NB4 (cell line): ENCODE measurements at places on chromosomes 7 and 10.
A peak's percentile ranks its signal among the peaks of the same experiment; 100 is the strongest.

GRCh38 chr7:150382844-150383225, 3.7 kb downstream of the ZNF775 start:
- DNase-seq, result no peak

- no peak for DNase-seq
Observed at GRCh38 chr7:73831834-73832651, 1.2 kb downstream of the CLDN4 start.

GRCh38 chr10:94066411-94066810, 72.7 kb downstream of the PLCE1 start:
- DNase-seq, result peak; percentile 53

DNA sequence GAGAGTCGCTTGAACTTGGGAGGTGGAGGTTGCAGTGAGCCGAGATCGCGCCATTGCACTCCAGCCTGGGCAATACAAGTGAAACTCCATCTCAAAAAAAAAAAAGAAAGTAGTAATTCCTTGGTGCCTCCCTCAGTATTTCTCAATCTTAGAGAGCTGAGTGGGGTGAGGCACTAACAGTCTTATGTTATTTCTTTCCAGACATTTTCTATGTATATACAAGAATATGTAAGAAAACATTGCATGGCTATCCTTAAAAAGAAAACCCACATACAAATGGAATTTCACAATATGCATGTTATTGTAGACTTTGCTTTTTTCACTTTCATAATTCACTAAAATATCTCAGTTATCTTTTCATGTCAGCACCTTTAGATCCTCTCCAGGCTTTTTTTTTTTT, 13.6 kb upstream of the SLF2 start:
- DNase-seq, result no peak

GRCh38 chr7:106462365-106462859, 177.6 kb upstream of the NAMPT start:
- peak; percentile 65 for DNase-seq

DNA sequence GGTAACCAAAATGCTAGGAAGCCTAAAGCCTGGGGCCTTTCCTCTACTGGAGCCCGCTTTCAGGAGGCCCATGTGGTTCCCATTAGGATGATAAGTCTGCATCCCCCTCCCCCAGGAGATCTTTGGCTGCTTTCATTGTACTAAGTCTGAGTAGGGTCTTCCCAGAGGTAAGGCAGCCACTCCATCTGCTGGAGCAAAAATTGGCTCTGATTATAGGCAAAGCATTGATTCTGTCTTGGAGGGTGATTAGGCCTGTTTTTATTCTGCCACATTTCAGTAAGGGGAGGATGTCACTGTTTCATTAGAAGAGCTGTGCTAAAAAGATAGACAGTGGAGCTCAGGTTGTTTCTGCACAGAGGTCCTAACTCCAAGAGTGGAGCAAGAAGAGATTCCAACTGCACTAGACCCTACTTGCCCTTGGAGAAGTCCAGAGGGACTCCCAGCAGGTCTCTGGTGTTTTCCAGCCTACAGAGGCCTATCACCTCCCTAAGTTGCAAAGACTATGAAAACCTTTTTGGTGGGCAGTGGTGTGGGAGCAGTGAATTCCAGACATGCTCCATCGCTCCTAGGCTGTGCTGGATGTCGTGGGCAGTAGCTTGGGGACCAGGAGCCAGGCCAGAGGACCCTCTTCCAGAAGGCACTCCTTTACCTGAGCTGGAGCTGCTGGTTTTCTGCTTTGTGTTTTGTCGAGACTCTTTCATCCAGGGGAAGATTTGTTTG, 7.1 kb upstream of the HOXA2 start:
- DNase-seq, result no peak

GRCh38 chr10:90289037-90289436, 568.8 kb downstream of the HTR7 start:
- DNase-seq, result no peak

DNA sequence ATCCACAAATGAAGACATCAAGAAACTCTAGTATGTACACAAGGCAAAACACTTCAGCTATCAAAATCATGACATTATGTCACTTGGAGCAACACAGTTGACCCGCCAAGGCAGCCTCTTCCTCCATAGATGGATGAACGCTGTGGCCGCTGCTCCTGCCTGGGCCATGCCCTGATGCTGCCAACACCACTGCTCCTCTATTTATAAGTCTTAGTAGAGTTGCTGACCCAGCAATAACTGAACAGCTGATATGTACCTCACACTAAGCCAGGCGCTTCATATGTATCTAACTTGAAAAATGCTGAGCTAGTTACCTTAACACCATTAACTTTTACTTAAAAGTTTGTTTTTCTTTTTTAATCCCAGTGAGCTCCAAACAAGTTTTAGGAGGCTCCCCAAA, 131.9 kb downstream of the LYZL1 start:
- DNase-seq, result no peak

- DNase-seq, result no peak
Observed at GRCh38 chr10:112246-112645, 23.0 kb upstream of the ZMYND11 start.

GRCh38 chr7:113890331-113891030, 28.3 kb downstream of the PPP1R3A start:
- no peak for DNase-seq

DNA sequence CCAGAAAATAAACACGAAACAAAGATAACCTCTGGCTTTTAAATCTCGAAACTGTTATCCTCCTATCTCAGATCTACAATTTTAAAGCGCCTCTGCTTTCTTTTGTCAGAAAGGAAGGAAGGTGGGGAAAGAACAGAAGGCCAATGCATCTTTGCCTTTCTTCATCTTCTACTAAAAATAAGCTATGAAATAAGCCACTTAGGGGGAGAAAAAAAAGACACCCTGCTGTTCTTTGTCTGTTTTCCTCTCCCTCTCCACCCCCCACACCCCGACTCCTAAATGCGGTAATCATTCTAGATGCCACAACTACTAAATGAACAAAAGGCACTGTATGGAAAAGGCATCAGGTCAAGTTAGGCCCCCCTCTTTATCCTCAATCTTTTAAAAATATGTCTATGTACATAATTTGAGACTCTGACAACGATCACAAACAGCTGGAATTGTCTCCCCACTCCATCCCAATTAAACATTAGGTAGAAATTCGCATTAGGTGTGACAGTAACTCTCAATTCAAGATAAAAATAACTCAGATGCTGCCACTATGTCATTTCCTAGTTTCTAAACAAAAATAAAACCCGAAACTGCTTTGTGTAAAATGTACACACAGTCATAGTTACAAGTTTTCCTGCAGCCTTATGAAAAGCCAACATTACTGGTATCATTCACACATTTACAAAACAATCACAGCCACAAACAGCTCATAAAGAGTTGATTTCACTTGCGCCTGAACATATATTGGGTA, 2.4 kb downstream of the UBE2H start:
- no peak for DNase-seq

GRCh38 chr10:118308664-118309063, 33.5 kb downstream of the FAM204A start:
- DNase-seq, result no peak

DNA sequence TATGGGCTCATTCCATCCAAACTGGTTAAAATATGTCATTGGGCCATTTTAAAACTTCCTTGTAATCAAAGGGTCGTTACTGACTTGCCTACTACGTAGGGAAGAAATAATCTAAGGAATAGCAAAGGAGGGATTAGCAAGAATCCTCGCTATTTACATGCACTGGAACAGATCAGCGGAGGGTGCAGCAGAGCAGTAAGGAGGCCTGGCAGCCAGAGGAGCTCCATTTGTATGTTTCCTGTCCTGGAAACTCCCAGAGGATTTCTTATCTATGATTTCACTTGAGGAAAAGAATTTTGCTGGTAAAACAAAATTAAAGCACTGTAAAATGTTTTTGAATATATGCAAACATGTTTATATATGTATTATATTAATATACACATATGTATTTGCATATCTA, 107.3 kb downstream of the TPK1 start:
- no peak for DNase-seq

GRCh38 chr7:38675494-38676106, 44.4 kb upstream of the AMPH start:
- DNase-seq, result no peak

- DNase-seq, result no peak
Observed at GRCh38 chr7:5243261-5243660, 39.5 kb upstream of the SLC29A4 start.

DNA sequence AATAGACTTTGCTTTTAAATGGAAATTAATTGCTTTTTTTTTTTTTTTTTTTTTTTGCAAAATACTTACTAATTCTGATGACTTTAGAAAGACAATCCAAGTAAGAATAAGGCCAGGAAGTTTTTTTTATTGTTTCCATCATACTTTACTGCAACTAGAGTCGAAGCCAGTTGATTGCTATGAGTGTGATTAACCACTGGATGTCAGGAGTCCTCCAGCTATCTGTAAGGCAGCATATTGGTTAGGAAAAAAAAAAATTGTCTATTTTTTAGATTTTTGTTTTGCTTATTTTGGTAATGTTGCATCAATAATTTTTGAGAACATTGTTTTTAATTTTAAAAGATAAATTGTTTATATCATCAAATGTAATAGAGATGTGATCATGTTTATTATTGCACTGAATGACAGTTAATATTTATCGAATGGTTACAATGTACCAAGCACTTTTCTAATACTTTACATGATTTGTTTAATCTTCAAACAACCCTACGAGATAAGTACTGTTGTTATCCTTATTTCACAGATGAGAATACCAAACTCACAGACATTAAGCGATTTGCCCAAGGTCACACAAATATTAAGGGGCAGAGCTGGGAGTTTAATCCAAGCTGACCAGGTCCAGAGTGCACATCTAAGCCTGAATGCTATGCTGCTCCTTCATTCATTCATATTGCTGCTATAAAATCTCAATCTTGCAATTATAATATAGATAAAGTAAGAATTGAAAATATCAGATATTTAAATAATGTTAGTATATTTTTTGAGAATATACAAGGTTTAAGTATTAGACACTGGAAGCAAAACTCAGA, 19.9 kb upstream of the LMOD2 start:
- DNase-seq, result peak; percentile 39

GRCh38 chr10:79376751-79377556, 29.7 kb downstream of the PPIF start:
- peak; percentile 2 for DNase-seq

DNA sequence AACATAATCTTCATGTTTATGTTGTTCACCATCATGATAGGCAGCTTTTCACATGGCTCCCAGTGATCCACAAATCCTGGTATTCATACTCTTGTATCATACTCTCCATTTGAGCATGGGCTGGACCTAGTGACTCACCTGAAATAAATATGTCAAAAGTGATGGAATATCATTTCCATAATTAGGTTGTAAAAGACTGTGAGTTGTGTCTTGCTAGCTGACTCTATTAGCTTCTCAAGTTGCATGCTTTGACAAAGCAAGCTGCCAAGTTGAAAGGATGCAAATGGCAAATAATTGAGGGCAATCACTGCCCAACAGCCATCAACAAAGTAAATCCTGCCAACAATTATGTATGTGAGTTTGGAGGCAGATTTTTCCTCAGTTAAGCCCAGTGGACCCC, 300.4 kb downstream of the AHR start:
- DNase-seq, result no peak

- no peak for DNase-seq
Observed at GRCh38 chr10:88033793-88034192, 170.4 kb downstream of the PTEN start.

- peak; percentile 33 for DNase-seq
Observed at GRCh38 chr10:59234816-59235429, 58.5 kb downstream of the PHYHIPL start.

DNA sequence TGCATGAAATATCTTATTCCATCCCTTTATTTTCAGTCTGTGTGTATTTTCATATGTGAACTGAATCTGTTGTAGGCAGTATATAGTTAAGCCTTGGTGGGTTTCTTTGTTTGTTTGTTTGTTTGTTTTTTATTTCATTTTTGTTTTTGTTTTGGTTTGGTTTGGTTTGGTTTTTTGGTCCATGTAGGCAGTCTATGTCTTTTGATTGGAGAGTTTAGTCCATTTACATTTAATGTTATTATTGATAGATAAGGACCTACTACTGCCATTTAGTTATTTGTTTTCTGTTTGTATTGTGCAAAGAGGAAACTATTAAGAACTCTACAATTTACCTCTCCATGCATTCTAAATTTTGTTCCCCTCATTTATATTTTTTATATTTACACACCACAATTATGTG, 695.9 kb upstream of the GRM3 start:
- DNase-seq, result no peak

- peak; percentile 86 for DNase-seq
Observed at GRCh38 chr7:141975806-141976523, 2.4 kb upstream of the TAS2R38 start.

DNA sequence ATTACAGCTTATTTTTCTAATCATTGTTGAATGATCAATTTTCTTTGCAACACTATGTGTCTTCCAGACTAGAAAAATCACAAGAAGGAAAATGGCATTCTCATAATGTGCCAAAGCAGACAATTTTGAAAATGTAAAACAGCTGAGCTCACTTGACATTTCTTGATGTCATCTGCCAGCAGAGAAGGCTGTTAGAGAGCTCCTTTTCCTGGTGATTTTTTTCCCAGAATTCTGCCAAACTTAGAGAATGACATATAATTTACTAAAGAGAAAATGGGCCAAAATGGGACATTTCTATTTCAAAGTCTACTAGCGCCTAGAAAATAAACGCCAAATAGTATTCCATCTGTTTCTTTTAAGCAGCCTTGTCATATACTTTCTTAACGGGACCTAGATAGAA, 88.9 kb upstream of the CSTF2T start:
- no peak for DNase-seq

DNA sequence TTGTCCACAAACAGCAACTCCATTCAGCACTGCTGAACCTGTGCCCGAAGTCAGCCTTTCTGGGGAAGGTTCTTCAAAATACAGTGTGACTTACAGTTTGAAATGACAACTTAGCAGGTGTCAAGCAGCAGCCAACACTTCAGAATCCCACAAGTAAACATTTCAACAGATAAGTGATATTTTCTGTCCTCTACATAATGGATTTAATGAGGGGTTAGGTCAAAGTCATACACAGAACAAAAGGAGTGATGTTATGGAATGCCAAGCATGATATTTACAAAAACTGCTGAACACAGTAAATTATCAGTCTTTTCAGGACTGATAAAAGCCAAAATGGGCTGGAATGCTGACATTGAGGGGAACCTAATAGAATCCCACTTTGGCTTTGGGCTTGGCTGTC, 77.6 kb upstream of the JAZF1 start:
- DNase-seq, result no peak

GRCh38 chr7:156475666-156476065, 164.9 kb upstream of the RNF32 start:
- DNase-seq, result peak; percentile 42

GRCh38 chr7:155953781-155954549, 141.7 kb upstream of the SHH start:
- DNase-seq, result no peak

GRCh38 chr10:128016423-128017060, 109.6 kb downstream of the PTPRE start:
- no peak for DNase-seq
